Muscle of arm (tissue), 14 donors: ENCODE measurements at places on chromosomes 5 and 9.
A peak's percentile ranks its signal among the peaks of the same experiment; 100 is the strongest.

DNA sequence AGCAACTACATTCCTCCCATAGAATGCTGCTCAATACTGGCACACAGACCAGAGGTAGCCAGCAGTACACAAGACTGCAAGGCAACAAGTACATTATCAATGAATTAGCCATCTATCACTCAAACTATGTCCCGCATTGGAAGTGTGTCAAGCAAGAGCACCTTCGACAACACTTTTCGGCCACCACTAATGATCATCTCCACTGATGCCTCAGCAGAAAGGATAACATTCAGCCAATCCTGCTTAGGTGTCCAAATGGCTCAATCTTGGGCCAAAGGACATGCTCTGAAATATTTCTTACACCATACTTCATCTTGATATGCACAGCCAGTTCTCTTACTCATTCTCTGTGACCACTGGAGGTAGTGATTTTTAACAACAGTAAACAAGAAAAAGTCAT is 25.0 kb downstream of the SKP1 start:
- no peak for DNase-seq

- DNase-seq, result no peak
Observed at GRCh38 chr5:14884062-14884612, 12.6 kb upstream of the ANKH start.

- DNase-seq, result no peak
Observed at GRCh38 chr9:7174301-7174700, 416.5 kb downstream of the KDM4C start.

DNA sequence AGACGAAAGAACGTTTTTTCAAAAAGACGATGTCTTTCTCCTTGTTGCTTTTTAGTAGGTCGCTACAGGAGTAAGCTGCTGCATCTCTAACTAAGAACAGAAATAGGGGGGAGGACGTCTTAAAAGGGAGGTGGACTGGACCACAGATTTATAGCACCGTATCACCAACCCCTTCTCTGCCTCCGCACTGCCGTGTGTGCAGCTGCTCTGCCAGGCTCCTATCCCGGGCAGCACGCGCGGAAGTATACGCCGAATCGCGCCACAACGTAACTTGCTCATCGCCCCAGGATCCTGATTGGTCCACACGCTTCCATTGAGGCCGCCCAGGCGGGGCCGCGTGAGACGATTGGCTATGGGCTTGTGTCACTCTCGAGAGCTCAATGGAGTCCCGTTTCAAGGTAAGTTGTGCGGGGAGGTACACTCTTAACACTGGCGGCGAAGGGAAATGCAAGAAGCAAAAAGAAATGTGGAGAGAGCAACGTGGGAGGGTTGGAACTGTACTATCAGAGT is at the start of gene ELAVL2:
Gene ELAVL2, minus strand, starts transcription at position 121 of the 510 bp plus-strand sequence. CDS start 64,006 bp downstream, outside the sequence.
- peak; percentile 89 for DNase-seq

- DNase-seq, result no peak
Observed at GRCh38 chr5:157864067-157864466, 5.1 kb upstream of the CLINT1 start.
